Stimulated activated CD4-positive, alpha-beta T cell treated with anti-CD3 and anti-CD28 coated beads, Interleukin-1b, Interleukin-23, amount 100 ng/mL, for 24 hours (primary cell): ENCODE measurements at places on chromosomes 11 and 22.

DNA sequence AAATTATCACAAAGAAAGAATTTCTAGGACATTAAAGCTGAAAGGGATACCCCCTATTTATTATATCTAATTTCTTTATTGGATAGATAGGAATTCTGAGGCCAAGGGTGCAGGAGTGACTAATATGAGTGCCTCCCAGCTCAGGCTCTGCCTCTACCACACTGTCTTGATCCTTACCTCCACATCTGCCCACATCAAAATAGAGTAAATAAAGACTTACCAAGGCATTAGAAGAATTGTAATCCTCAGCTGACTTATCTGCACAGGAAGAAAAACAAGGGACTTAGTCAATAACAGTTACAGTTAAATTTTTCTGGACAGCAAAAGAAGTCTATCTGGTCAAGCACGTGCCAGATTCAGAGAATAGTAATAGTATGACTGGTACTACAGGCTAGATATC lies 72.6 kb upstream of the GDPD4 start:
- DNase-seq: no peak

GRCh38 chr11:36073411-36074203 lies 129.7 kb downstream of the LDLRAD3 start:
- DNase-seq: no peak

GRCh38 chr11:111851636-111852035 lies 19.7 kb downstream of the ALG9 start:
- no peak for DNase-seq

DNA sequence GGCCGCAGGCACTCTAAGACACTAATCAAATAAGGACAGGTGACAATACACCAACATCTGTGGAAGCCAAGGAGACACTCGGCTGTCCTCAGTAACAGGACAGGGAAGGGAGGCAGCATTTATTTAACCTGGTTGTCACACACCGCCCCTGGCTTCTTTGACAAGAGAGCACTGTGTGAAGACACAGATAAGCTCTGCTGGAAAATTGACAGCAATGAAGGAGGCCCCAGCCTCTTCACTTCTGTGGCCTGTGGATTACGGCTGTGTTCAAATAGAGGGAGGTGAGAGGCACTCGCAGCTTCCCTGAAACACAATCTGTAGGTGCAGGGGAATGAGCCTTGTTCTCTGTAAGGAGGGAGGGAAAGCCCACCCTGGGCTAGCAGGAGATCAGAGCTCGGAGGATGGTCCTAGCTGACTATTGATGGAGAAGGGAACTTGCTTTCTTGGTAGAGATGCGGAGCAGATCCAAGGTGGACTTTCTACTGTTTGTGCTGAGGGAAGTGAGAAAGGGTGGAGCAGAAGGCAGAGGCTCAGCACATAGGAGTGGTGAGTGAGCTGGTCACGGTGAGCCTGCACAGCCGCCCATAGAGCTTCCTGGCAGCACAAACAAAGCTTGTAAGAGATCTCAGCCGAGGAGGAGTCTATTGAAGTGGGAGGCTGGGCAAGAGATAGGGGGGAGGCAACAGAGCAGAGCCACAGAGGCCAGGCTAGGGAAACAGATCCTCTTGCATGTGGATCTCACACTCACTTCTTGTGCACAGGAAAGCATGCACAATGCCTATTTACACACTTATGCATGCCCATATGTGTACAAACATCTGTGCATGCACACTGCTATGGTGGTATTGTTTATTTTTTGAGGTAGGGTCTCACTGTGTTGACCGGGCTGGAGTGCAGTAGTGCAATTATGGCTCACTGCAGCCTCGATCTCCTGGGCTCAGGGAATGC lies 114.6 kb upstream of the THY1 start:
- no peak for DNase-seq

DNA sequence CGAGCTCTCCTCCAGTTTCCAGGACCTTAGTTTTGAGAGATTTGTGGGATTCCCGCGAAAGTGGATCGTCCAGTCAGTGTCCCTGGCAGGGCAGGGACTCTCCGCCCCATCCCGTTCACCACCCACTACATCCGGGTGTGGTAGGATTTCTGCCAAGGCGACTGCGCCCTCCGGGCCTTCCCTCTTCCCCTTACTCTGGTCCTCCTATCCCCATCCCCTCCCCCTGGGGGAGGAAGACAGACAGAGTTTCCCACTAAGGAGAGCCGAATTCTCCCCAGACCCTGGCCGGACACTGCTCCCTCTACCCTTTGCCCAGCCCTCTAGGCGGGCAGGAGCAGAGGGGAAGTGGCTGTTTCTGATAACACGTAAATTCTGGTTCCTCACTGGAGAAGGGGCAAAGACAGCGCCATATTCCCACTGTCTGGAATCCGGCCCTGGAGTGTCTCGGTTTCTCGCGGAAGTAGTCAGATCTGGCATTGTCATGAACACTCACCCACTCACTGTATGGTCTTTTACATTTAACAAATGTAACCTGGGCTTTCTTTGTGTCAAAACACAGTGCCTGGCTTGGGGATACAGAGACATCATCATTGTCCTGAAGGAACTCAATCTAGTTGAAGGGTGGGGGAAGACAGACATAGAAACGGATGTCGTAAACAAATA lies 1.1 kb upstream of the NECTIN1 start:
- no peak for DNase-seq

DNA sequence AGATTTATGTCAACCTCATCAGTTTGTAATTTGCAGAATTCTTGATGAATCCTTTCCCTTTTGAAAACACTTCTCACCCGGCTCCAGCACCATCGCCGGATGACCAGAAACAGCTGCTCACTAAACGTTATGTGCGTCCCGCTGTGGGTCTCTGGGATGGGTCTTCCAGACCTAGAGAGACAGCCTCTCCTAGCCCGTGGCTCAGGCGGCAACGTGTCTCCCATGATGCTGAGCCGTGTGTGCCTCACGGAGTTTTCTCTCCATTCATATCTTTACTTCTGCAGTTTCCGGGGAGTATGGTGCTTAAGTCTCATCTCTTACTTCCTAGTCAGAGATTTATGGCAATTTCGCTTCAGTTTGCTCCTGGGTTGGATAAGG lies 25.0 kb upstream of the ACR start:
- no peak for DNase-seq

DNA sequence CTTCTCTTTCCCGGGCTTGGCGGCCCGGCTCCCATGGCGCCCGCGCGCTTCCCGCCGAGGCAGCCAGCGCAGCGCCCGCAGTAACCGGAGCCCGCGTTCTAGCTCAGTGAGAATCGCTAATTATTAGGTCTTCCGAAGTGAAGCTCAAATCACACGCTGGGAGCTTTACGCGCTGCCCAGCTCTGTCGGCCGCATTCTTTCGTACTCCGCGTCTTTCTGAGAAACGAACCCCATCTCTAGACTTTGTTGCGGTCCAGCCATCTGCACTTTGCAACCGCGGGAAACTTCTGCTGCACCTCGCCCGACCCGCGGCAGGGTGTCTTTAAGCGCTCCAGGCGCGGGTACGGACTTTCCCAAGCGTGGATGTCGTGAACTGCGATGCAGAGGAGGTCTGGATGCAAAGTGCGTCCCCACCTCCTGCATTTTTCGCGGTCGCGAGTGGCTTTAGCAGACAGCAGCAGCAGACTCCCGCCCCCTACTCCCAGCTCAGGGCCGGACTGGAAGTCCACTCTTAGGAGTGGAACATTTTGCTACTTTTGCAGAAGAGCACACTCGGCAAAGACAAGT lies 6.0 kb upstream of the PAX6 start:
- DNase-seq: no peak

DNA sequence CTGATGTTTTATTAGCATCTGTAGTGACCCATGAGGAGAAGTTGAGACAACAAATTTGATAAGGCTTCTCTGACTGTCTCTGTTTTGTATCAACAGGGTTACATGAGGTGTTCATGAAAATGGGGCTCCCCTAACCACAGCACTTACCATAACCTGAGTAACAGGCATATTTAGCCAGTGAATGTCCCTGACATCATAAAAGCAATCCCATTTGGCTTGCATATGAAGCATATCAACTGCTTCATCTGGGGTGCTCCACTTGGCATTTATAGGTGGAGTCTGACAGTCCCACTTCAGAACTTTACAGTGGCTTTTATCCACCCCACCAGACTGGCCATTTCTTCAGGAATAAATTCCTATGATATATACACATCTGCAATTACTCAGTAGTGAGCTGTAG lies 257.6 kb downstream of the LUZP2 start:
- DNase-seq: no peak

DNA sequence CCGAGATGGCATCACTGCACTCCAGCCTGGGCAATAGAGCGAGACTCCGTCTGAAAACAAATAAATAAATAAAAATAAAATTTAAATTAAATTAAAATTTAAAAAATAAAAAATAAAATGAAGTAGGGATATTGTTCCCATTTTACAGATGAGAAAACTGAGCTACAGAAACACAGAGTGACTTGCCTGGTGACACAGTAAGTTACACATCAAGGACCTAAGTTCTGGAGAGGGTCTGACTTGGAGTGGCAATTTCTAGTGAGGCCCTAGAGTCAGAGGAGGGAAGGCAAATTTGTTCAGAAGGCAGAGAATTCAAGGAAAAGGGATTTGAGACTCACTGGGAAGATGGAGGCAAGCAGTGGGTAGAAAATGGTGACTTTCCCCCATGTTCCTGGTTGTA lies 2.0 kb downstream of the SCGB1A1 start:
- no peak for DNase-seq

GRCh38 chr11:120561286-120561685 lies 49.7 kb downstream of the GRIK4 start:
- DNase-seq: no peak

DNA sequence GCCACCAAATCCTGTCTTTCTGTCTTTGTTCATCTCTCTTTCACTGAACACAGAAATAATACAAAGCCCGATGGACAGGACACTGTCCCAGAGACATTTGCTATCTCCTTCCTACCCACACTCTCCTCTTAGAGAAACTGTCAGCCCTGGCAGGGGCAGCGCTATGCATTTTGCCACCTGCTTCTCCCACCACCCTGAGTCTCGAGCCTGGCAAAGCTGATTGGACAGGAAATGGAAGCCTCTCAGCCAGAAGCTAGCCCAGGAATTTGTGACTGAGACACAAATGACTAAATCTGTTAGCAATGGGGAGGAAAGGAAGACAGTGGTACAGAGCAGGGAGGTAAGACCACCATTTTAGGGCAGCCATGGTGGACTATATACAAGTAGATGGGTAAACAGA lies 14.9 kb upstream of the GALNT18 start:
- no peak for DNase-seq
